ENCODE measurements at places on chromosomes 1 and 21.
A peak's percentile ranks its signal among the peaks of the same experiment; 100 is the strongest.

DNA sequence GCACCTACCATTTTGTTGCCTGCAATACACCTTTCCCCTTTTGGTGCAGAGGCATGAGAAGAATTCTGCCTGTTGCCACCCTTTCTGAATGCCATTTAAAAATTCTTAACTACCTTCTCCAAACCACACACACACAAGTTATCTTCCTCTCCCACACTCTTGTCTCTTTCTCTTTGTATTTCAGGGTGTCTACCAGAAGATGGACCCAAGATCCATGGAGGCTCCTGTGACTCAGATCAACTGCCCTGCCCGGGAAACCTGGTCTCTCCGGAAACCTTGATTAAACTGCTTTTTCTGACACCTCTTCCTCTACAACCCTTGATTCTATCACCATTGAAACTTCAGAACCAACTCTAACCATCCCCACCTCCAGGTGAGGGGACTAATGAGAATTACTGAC lies 2.4 kb upstream of the TARS2 start:
- DNase-seq, result no peak

GRCh38 chr1:153190373-153190772 lies 12.9 kb upstream of the LELP1 start:
- no peak for DNase-seq

GRCh38 chr1:221708076-221708571 lies 33.8 kb downstream of the DUSP10 start:
- DNase-seq, result no peak

- DNase-seq, result no peak
Measured at GRCh38 chr1:76766381-76766780, 100.9 kb upstream of the ST6GALNAC5 start.

DNA sequence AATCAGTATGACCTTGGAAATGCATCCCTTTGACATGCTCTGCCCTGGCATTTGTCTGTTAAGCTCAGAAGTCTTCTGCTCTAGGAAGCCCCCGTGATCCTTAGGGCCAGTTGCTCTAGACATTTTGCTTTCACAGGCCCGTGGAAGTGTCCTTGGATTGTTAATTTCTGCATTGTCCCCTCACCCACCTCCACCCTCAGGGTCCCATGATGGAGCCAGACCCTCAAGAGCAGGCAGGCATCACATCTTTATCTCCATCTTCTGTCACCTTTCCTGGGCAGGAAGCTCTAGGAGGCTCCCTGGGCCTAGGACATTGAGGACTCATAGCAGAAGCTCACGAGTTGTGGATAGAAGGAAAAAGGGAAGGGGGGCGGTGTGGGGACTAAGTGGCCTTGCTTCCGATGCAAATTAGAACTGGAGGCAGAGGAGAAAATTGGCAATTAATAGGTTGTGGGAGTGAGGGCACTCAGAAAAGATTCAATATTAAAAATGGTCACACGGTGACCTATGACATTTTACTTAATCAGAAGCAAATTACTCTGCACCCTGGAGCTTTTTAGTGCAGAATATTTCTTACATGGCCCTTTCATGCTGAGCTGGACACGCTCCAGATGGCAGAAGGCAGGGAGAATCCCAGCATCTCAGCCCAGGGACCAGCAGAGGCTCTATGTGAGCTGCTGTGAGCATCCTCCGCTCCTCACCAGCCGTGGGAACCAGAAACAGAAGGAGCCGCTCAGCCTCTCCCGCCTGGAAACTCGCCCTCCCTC lies 185.0 kb downstream of the MATN1 start:
- DNase-seq, result peak; percentile 49

- no peak for DNase-seq
Measured at GRCh38 chr1:74812180-74812541, 79.2 kb downstream of the TYW3 start.

- DNase-seq, result no peak
Measured at GRCh38 chr1:176149939-176150807, 56.9 kb downstream of the COP1 start.

DNA sequence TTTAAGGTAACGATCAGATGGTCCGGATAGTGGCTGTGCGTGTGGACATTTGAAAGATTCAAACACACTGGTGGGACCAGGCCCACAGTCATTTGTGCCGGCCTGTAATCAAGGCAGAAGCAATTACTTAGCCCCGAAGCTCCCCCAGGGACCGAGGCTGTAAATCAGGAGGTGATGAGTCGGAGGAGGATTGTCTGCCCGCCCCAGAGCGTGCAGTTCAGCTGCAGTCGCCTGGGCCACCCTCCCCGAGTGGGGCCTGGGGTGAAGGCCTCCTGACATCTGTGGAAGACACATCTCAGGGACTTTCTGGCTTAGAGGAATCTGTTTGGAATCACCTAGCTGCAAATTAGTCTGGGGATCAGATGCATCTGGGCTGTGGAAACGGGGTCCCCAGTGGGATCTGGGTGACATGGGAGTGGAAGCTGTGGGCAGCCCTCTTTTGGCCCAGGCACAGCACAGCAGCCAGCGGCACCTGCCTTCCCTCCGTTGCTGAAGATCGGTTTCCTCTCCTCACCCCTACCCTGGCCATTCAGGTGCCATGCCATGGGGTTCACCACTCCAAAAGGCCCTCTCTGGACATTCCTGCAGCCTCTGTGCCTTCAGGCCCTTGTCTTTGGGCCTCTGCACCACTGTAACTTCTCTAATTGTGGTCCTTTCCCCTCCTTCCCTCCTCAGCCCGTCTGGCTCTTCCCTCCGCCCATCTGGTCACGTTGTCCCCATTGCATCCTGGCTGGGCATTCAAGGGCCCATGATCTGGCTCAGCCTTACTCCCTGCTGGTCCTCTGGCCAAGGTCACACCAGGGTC lies 25.7 kb downstream of the LHX4 start:
- no peak for DNase-seq

DNA sequence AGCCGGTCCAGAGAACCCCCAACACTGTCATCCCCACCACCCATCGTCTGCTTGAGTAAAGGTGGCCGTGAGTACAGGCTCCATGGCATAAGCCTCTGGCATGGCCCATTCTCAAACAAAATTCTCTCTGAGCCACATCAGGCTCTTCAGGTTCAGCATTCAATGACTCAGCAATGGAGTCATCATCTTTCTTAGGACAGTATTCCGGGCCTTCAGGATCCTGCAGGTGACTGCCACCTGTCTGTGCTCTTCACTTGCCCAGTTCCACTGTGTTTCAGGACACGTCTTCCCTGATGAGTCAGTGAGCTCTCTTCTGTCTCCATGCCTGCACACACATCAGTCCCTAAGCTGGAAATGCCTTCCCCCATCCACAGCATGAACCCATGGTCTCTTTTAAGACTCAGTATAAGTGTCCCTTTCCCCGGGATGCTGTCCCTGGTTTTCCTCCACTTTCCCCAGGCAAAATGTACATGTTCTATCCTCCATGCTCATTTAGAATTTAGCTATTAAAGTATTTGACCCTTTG lies 81.1 kb upstream of the FGGY start:
- DNase-seq, result no peak

GRCh38 chr1:114690148-114690547 lies 5.2 kb downstream of the AMPD1 start:
- no peak for DNase-seq

- no peak for DNase-seq
Measured at GRCh38 chr1:22729912-22730311, 19.3 kb downstream of the EPHB2 start.

GRCh38 chr1:228299211-228299610 lies 91.4 kb downstream of the OBSCN start:
- DNase-seq, result no peak

- no peak for DNase-seq
Measured at GRCh38 chr21:15390049-15390448, 325.2 kb upstream of the NRIP1 start.

- no peak for DNase-seq
Measured at GRCh38 chr1:2819831-2820730, 18.6 kb upstream of the TTC34 start.

DNA sequence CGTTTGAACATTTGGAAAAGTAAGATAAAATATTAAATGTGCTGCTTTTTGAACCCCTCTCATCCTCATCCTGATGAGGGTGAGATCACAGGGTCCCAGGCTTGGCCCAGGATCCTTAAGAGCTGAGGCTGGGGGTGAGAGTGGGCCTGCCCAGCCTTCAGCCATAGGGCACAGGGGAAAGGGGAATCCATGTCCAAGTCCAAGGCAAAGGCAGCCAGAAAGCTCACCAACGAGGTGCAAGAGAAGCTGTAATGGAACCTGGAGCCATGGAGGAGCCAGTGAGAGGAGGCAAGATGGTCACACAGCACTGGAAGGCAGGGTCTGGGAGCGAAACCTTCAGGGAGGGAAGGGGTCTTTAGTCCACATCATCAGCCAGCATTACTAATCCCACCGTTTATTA lies 191.9 kb downstream of the RRAGC start:
- peak; percentile 19 for DNase-seq

GRCh38 chr1:111463029-111463683 lies 10.6 kb upstream of the C1orf162 start:
- DNase-seq, result no peak

DNA sequence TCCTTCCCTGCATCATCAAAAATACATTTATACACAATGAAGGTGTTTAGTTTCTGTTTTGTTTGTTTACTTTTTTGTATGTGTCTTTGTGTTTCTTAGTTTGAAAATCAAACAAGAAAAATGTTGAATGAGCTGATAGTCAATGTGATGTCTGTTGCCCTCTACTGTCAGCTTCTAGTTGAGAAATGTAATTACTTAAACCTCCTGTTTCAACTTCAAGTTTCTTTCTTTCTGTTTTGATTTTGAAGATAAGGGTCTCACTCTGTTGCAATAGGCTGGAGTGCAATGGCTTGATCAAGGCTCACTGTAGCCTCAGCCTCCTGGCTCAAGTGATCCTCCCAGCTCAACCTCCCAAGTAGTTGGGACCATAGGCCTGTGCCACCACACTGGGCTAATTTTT lies 37.5 kb downstream of the SPTA1 start:
- no peak for DNase-seq

GRCh38 chr1:54611621-54612020 lies 11.7 kb downstream of the FAM151A start:
- peak; percentile 50 for DNase-seq

DNA sequence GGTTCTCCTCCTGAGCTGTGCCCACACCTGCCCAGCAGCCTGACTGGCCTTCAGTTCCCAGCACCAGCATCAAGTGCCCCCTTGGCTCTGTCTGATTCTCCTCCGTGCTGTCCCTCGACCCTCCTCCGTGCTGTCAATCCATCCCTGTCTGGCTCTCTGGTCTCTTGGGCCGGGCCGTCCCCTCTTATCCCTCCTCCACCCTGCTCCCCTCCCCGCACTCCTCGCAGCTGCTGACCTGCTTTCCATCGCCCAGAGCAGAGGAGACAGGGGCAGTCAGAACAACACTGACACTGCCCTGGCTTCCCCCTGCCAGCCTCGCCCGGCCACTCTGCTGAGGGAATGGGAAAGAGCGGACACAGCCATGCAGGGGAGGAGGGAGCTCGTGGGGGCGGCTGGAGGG lies 267.4 kb downstream of the CAMTA1 start:
- no peak for DNase-seq

DNA sequence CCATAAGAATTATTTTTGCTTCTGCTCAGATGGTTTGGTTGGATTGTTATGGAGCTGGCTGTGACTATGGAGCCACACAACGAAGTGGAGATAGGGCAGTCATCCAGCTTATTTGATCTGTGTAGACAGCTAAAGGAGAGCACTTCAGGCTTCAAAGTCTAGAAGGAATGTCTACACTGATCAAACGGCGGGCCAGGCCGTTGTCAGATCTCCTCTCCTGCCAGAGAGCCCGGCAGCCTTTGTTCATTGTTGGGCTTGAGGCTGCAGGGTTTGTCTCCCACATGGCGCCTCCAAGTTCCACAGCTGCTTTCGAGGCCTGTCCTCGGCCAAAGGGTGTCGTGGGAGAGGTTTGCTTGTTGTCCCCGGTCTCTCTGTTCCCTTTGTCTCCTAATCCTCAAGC lies 2.8 kb upstream of the STMN1 start:
- no peak for DNase-seq

DNA sequence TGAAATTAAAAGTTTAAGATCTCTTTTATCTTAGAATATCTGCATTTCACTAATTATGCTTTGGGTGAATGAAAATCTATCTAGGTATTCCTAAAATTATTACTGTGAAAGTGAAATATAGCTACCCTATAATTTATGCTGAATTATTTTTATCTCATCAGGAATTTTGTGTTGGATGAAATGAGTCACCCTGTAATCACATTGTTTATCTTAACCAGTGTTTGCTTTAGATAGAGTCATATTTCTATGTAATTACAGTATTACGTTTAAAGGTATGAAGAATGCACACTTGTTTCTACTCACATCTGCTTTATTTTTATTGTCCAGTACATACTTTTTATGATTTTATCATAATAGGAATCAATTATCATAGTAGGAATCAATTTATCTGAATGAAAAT lies 249.2 kb downstream of the NCAM2 start:
- no peak for DNase-seq

- DNase-seq, result no peak
Measured at GRCh38 chr1:20278692-20279130, 12.0 kb upstream of the VWA5B1 start.

DNA sequence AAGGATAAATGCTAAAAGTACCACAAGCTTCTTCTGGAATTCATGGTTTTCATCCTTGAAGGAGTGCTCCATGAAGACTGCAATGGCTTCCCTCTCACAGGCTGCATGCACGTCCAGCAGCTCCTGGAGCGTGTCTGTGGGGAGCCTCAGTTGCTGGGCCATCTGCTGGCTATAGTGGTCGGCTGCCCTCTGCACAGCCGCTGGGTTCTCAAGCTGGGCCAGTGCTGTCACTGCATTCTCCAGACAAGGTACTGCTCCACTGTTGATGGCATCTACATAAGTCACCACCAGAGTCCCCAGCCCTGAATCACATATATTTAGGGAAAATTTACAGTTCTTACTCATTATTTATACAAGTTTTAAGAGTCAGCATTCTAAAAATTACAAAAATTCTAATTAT lies 8.7 kb downstream of the GBP4 start:
- no peak for DNase-seq

GRCh38 chr1:118366286-118366685 lies 181.3 kb upstream of the SPAG17 start:
- no peak for DNase-seq

DNA sequence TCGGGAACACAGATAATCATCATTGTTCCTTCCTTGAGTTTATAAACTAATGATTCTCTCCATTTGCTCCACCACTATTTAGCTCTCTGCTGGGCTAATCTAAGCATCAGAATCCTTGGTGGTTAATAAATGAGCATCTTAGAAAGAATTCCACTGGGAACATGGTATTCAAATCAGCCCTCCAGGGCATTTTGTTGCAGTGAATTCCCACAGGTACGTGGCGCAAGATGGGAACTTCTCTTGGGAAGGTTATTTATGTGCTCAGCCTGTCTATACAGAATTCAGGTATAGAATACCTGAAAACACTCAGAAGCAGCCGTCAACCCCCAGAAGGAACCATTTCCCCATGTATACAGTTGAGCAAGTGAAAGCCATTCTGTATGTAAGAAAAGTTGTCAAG lies 131.5 kb downstream of the NTNG1 start:
- no peak for DNase-seq

DNA sequence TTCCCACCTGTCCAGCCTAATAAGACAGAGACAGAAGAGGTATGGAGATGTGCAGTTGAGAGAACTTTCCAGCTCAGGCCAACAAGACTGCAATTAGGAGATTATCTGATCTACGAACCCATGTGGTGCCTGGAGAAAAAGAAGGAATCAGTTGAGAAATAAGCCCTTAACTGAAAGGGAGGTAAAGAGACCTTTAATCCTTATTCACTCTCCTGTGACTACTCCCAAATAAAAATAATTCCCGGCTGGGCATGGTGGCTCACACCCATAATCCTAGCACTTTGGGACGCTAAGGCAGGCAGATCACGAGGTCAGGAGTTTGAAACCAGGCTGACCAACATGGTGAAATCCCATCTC lies 31.9 kb upstream of the SARS1 start:
- DNase-seq, result no peak

Measured in coronary artery (tissue), 2 donors.